Kidney epithelial cell (primary cell): ENCODE measurements at places on chromosomes 5 and 9. TPM values are rescaled to one million over a fixed set of nuclear protein-coding genes. Genes with fewer than 3 reads are reported as not detected.
A peak's percentile ranks its signal among the peaks of the same experiment; 100 is the strongest.

DNA sequence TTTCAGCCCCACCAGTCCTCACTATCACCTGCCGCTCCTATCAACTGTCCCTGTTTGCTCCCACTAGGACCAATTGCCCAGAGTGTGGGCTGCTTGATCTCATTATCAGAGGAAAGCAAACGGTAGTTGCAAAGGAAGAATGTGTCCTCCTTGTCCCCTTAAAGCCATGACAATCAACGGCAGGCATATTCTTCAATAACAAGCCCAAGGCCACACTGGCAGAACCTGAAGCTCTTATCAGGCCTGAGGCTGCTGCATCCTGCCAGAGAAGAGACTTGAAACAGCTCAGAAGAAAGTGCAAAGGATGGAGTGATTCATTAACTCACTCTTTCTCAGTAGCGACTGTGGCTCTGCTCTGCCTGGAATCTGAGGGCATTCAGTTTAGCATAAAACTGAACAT is 39.2 kb upstream of the MAN2A1 start:
- no peak for DNase-seq

The PLPP7 gene
- 2.6 and 4.6 TPM in 2 replicates for total RNA-seq

The ZDHHC11 gene
- 0.68 and 1.3 TPM in 2 replicates for total RNA-seq

GRCh38 chr5:177611446-177612214 is 11.7 kb downstream of the B4GALT7 start:
- no peak for DNase-seq

GRCh38 chr5:28542987-28543386 is 1504.6 kb upstream of the CDH9 start:
- peak; percentile 44 for DNase-seq

The SMIM33 gene
- total RNA-seq = not detected in 2 replicates

The TAF1L gene
- total RNA-seq = under 0.01 TPM in 1 of 2 replicates, not detected in the other

- DNase-seq = no peak
Observed at GRCh38 chr5:92429646-92430045, 1046.5 kb upstream of the ARRDC3 start.

DNA sequence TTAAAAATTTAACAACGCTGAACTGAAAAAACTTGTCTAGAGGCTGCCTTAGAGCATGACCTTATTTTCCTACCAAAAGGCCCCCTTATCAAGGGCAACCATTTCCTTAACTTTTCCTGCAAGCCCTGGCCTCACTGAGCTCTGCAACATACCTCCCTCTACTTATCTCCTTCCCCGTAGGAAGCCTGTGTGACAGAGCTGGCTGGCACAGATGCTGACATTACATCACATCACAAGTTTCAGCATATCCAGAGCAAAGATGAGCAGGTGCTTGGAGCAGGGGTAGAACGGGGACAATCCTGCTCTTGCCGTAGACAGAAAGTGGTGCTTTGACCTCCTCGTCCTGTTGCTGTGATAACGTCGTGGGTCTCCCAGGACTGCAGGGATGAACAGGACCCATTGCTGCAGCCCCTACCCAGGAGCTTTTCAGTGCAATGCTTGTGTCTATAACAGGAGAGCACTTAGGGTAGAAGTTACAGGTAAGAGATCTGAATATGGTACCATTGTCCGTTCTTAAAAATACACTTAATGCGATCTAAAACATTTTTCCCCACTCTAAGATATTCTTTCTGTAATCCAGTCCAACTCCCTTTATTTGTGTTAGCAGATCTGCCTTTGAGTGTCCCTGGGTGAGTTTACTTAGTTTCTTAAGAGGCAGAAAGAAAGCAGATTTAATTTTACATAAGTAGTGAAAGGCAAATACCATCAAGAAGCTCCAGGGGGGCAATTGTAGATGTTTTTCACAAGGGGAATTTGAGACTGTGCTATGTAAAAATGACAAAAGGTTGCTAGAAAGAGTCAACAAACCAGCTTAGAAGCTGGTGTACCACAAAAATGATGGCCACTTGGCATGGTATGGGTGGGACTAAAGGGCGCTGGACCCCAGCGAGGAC is 101.9 kb upstream of the EFNA5 start:
- DNase-seq = no peak

The DBH gene
- total RNA-seq = not detected in 2 replicates

The PRELID2 gene
- total RNA-seq = 9.4 and 9.7 TPM in 2 replicates

The RASGEF1C gene
- 0.13 TPM in 1 of 2 replicates, not detected in the other for total RNA-seq

- DNase-seq = peak; percentile 10
Observed at GRCh38 chr5:102627315-102627714, 127.8 kb upstream of the PAM start.

DNA sequence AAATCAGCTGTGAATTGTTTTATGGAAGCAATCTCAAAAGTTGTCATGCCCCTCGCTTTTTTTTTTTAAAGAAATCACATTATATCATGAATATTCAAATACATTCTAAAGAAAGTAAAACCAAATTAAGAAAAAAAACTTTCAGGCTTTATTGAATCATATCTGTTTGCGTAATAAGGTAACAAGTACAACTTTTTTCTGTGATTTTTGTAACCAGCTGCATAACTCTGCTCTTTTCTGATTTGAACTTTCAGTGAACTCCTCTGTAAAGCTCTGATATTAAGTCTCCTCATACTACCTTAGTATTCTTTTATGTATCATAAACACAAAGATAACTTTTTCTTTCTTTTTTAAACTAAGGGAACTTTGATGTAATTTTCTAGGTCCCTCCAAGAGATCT is 65.3 kb downstream of the CWC27 start:
- DNase-seq = no peak

The TSPAN17 gene
- 53.9 and 65.4 TPM in 2 replicates for total RNA-seq

GRCh38 chr9:92066168-92066567 is 49.0 kb downstream of the SPTLC1 start:
- no peak for DNase-seq

GRCh38 chr9:114108016-114108833 is 9.1 kb upstream of the KIF12 start:
- no peak for DNase-seq

GRCh38 chr5:135492319-135492626 is 40.1 kb upstream of the TIFAB start:
- DNase-seq = no peak

GRCh38 chr5:69007163-69007562 is 86.7 kb upstream of the SLC30A5 start:
- DNase-seq = no peak

GRCh38 chr9:115106001-115106400 is 12.0 kb downstream of the TNC start:
- no peak for DNase-seq

The CDKN2A gene
- 1.7 and 3.6 TPM in 2 replicates for total RNA-seq

The SYK gene
- total RNA-seq = 12.3 and 15.0 TPM in 2 replicates

DNA sequence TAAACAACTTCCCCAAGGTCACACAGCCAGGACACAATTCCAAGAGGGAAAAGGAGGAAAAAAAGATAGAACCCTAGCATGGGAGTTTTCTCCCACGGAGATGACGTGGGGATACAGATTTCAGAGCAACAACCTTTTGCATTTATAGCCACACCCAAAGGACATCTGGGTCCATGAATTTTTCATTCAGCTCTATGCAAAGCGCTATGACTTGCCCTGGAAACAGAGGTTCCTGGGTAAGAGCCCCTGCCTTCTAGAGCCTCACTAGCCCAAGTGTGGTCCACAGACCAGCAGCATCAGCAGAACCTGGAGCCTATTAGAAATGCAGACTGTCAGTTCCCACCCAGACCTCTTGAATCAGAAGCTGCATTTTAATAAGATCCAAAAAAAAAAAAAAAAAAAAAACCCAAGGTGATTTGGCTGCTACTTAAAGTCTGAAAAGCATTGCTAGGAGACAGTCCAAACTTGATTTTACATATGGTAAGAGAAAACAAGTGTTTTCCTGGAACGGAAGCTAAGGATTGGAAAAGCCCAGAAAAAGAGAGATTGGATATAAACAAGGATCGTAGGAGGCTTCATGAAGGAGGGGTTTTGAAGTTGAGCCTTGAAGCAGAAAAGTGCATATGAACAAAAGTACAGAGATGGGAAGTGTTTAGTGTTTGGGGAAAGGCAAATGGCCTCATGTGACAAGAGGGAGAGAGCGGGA is 17.6 kb upstream of the ADAM19 start:
- no peak for DNase-seq

GRCh38 chr5:93156566-93156965 is 424.5 kb downstream of the NR2F1-AS1 start:
- no peak for DNase-seq

- no peak for DNase-seq
Observed at GRCh38 chr9:70609542-70610286, 195.3 kb upstream of the KLF9 start.

The EGFL7 gene
- 56.2 and 58.7 TPM in 2 replicates for total RNA-seq

The PJA2 gene
- total RNA-seq = 66.2 and 69.9 TPM in 2 replicates

The SLC2A6 gene
- 51.8 and 60.9 TPM in 2 replicates for total RNA-seq

- DNase-seq = no peak
Observed at GRCh38 chr5:72845889-72846288, 29.4 kb downstream of the TNPO1 start.

The TUT7 gene
- 25.9 and 26.4 TPM in 2 replicates for total RNA-seq

GRCh38 chr5:60526336-60526875 is 173.6 kb downstream of the DEPDC1B start:
- DNase-seq = no peak

The DMRT3 gene
- 0.25 and 0.34 TPM in 2 replicates for total RNA-seq

GRCh38 chr5:146877783-146878475 is 628 bp downstream of the PPP2R2B start:
- no peak for DNase-seq

The PCDHGA3 gene
- 2.4 and 2.6 TPM in 2 replicates for total RNA-seq

GRCh38 chr5:661891-662750 is 31.0 kb downstream of the TPPP start:
- no peak for DNase-seq

The KCNN2 gene
- 0.88 and 1.7 TPM in 2 replicates for total RNA-seq

- DNase-seq = no peak
Observed at GRCh38 chr5:53262348-53262970, 152.9 kb upstream of the MOCS2 start.

- DNase-seq = no peak
Observed at GRCh38 chr5:54458221-54458620, 2.7 kb downstream of the HSPB3 start.

- DNase-seq = no peak
Observed at GRCh38 chr5:161306351-161306995, 240.1 kb downstream of the GABRB2 start.

- no peak for DNase-seq
Observed at GRCh38 chr9:72612449-72612848, 91.0 kb downstream of the TMC1 start.

DNA sequence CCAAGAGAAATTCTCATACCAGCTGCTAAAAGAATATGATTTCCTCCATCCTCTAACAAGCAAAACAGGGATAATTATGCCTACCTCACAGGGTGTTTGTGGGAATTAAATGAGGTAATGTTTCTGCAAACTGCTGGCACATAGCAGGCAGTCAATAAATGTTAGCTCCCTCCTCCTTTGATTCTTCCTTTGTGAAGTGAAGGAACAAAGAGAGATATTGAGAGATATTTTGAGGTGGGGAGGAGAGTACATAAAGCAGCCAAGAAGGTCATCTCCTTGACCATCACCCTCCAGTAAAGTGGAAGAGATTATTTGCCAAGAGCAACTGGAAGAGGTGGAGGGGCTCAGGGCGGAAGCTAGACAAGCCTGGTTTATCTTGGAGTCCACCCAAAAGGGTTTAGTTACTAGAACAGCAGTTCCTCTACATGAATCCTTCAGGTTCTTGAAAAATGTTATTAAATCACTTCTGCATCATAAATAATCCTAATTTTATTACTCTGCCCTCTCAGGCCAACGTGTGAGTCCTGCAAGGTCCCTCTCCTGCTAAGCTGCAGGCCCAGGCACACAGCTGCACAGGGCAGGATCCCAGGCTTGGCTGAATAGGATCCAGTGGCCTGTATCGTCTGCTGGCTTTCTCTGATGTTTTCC is 35.0 kb upstream of the TLE1 start:
- no peak for DNase-seq

The C5orf52 gene
- not detected in 2 replicates for total RNA-seq

The ARHGEF28 gene
- total RNA-seq = 66.1 and 76.1 TPM in 2 replicates

DNA sequence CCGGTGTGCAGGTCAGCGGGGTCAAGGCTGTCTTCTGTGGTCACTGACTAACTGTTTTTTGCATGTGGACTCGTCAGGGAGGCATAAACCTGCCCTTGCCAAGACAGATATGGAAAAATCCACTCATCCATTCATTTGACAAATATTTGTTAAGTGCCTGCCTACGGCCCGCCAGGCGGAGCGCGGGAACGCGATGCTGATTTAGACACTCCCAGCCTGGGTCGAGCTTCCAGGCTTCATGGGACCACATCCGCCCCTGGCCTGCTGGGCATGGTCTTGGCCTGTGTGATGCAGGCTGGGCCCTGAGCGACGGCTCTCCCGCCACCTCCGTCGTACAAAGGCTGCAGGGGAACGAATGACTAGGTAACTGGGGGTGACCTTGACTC is 18.1 kb downstream of the MYMK start:
- DNase-seq = peak; percentile 38

- DNase-seq = no peak
Observed at GRCh38 chr9:96487949-96488348, 38.0 kb downstream of the HABP4 start.

The TLR4 gene
- total RNA-seq = 5.2 and 5.9 TPM in 2 replicates

DNA sequence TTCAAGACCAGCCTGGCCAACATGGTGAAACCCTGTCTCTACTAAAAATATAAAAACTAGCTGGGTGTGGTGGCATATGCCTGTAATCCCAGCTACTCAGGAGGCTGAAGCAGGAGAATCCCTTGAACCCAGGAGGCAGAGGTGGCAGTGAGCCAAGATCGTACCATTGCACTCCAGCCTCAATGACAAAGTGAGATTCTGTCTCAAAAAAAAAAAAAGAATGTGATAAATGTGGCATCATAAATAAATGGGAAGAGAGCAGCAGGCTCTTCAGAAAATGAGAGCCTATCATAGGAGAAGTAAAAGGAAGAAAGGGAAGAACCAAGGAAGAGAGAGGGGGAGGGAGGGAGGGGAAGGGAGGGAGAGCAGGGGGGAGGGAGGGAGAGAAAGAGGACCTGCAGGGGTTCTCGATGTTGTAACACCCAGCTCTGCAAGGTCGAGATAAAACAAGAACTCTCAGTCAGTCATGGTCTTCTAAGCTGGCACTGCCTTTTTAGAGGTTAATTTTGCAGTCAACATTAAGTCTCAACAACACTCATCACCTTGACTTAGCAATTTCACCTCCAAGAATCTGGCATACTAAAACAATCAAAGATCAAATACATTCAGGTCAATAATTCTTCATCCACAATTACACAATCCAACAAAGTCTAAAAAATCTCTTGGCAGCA is 68.7 kb upstream of the SIMC1 start:
- no peak for DNase-seq
